ENCODE measurements at places on chromosomes 13 and 19. TPM values are rescaled to one million over a fixed set of nuclear protein-coding genes. Genes with fewer than 3 reads are reported as not detected.

DNA sequence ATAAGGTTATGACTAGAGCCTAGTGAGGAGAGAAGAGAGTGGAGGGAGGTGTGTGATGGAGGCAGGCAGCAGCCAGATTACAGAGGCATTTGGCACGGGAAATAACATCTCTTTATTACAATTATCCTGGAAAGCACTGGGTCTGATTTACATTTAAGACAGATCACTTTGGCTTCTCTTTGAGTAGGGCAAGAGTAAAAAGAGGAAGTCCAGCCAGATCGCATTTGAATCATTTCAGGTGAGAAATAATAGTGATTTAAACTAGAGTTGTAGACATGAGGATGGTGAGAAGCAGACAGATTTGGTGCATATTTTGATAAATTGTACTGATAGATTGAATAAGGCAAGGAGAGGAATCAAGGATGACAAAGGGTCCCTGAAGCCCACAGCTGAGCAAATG, 9.6 kb upstream of the SACS start:
- no peaks in the 10 kb centered on the region for H3K36me3 ChIP-seq
- H3K27me3 ChIP-seq = no peaks in the 10 kb centered on the region
- H3K4me1 ChIP-seq = peaks cover 9% of the 10 kb centered on the region
- H3K27ac ChIP-seq = no peak overlapping the region
- no peak overlapping the region for H3K4me3 ChIP-seq

Gene EFNA2
- total RNA-seq = not detected

DNA sequence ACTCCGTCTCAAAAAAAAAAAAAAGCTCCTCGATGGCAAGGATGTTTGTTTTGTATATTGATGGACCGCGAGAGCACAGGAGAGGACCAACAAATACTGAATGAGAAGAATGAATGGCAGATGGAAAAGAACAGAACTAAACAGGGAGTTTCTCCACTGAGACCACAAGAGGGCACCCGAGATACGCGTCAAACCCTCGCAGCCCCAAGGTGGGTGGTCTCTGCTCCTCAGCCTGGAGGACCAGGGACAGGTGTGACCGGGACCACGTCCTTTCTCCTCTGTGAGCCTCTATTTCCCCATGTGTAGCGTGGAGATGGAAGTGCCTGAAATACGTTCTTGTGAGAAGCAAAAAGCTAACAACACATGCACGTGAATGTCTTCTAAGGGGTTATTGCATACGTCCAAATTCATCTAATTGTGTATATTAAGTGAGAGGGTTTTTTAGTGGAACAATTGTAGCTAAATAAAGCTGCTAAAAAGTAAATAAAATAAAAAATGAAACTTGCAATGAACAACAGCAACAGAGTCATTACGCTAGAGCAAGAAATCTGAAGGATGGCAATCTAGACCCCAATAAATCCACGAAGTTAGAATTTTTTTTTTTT, 8.3 kb upstream of the CDC42EP5 start:
- H3K27me3 ChIP-seq = peaks cover 8% of the 10 kb centered on the region
- no peak overlapping the region for H3K4me3 ChIP-seq
- H3K4me1 ChIP-seq = no peaks in the 10 kb centered on the region
- no peak for DNase-seq
- no peak overlapping the region for H3K27ac ChIP-seq
- H3K36me3 ChIP-seq = no peaks in the 10 kb centered on the region

- no peaks in the 10 kb centered on the region for H3K27me3 ChIP-seq
- no peak for DNase-seq
- H3K4me1 ChIP-seq = peaks cover 7% of the 10 kb centered on the region
- no peak overlapping the region for H3K4me3 ChIP-seq
- peaks cover 64% of the 10 kb centered on the region for H3K36me3 ChIP-seq
Measured at GRCh38 chr19:10776900-10777650, 58.9 kb downstream of the TMED1 start.

- no peaks in the 10 kb centered on the region for H3K36me3 ChIP-seq
- H3K27ac ChIP-seq = peak overlapping the region; percentile 95
- peak overlapping the region; percentile 84 for H3K4me3 ChIP-seq
- DNase-seq = no peak
- peaks cover 5% of the 10 kb centered on the region for H3K27me3 ChIP-seq
- H3K4me1 ChIP-seq = peaks cover 9% of the 10 kb centered on the region
Measured at GRCh38 chr19:51690454-51691073, 2.6 kb upstream of the SPACA6 start.

Gene ZNF20
- not detected for total RNA-seq

Gene ARHGAP45
- total RNA-seq = 2.6 TPM

DNA sequence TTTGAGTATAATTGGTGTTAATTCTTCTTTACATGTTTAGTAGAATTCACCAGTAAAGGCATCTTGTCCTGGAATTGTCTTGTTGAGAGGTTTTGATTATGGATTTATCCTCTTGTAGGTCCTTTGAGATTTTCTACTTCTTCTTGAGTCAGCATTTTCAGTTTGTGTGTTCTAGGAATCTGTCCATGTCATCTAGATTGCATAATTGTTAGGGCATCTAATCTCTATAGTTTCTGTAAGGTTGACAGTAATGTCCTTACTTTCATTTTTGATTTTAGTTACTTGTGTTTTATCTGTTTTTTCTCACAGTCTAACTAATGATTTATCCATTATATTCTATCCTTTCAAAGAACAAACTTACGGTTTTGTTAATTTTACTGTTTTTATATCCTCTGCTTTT, 492.0 kb downstream of the FGF9 start:
- DNase-seq = no peak
- H3K4me1 ChIP-seq = no peaks in the 10 kb centered on the region
- H3K36me3 ChIP-seq = no peaks in the 10 kb centered on the region
- H3K27ac ChIP-seq = no peak overlapping the region
- no peak overlapping the region for H3K4me3 ChIP-seq
- H3K27me3 ChIP-seq = no peaks in the 10 kb centered on the region

Gene CERS1
- total RNA-seq = 6.9 TPM

DNA sequence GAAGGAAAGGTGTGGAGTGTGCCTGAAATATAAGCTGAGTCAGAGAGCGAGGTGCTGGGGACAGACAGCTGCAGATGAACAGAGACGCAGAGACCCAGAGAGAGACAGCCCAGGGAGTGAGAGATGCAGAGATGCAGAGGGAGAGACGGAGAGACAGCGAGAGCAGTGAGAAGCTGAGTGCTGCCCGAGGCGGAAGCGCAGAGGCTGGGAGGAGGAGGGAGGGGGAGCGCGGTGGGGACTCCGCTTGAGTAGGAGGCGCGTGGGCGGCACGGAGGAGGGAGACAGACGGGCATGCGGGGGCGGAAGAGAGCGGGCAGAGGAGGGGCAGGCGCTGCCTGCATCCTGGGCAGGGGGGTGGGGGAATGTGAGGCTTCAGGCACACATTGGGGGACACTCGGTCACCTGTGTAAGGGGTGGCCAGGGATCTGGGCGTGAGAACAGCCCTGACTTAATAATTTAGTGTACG, 25.7 kb downstream of the SLC8A2 start:
- no peak for DNase-seq
- no peak overlapping the region for H3K4me3 ChIP-seq
- H3K27ac ChIP-seq = no peak overlapping the region
- H3K36me3 ChIP-seq = no peaks in the 10 kb centered on the region
- H3K27me3 ChIP-seq = peaks cover 88% of the 10 kb centered on the region

- no peaks in the 10 kb centered on the region for H3K4me1 ChIP-seq
- no peaks in the 10 kb centered on the region for H3K27me3 ChIP-seq
- H3K27ac ChIP-seq = no peak overlapping the region
- no peak overlapping the region for H3K4me3 ChIP-seq
Measured at GRCh38 chr13:49436890-49437289, 7.0 kb downstream of the CAB39L start.

- no peak for DNase-seq
- H3K4me3 ChIP-seq = no peak overlapping the region
- no peak overlapping the region for H3K27ac ChIP-seq
- no peaks in the 10 kb centered on the region for H3K27me3 ChIP-seq
- no peaks in the 10 kb centered on the region for H3K4me1 ChIP-seq
Measured at GRCh38 chr13:105961438-105961837, 574.0 kb downstream of the EFNB2 start.

GRCh38 chr13:68160466-68160865, 930.3 kb upstream of the PCDH9 start:
- H3K27me3 ChIP-seq = no peaks in the 10 kb centered on the region
- no peak overlapping the region for H3K27ac ChIP-seq
- no peaks in the 10 kb centered on the region for H3K4me1 ChIP-seq
- no peak overlapping the region for H3K4me3 ChIP-seq
- DNase-seq = no peak

Gene SERP2
- 1.7 TPM for total RNA-seq

GRCh38 chr13:60787083-60787482, 390.1 kb downstream of the TDRD3 start:
- H3K4me1 ChIP-seq = no peaks in the 10 kb centered on the region
- H3K27me3 ChIP-seq = no peaks in the 10 kb centered on the region
- no peak for DNase-seq
- H3K27ac ChIP-seq = no peak overlapping the region
- H3K36me3 ChIP-seq = no peaks in the 10 kb centered on the region
- no peak overlapping the region for H3K4me3 ChIP-seq

DNA sequence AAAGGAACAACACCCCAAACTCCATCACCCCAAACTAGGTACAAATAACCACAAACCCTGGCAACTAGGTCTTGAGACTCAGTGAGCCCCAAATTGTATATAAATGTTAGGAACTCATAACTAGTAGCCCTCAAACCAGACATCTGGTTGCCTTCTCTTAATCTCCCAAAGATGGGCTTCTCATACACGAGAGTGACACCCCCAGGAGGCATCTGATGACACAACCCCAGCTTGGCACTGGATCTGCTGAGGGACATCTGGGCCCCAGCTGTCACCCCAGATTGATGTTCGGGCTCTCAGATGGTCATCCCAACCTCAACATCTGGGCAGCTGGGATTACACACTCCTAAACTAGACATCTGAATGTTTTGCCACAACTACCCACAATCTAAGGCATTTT, 14.8 kb downstream of the RABAC1 start:
- no peaks in the 10 kb centered on the region for H3K4me1 ChIP-seq
- peaks cover 24% of the 10 kb centered on the region for H3K27me3 ChIP-seq
- no peak overlapping the region for H3K4me3 ChIP-seq
- DNase-seq = no peak
- H3K36me3 ChIP-seq = no peaks in the 10 kb centered on the region

DNA sequence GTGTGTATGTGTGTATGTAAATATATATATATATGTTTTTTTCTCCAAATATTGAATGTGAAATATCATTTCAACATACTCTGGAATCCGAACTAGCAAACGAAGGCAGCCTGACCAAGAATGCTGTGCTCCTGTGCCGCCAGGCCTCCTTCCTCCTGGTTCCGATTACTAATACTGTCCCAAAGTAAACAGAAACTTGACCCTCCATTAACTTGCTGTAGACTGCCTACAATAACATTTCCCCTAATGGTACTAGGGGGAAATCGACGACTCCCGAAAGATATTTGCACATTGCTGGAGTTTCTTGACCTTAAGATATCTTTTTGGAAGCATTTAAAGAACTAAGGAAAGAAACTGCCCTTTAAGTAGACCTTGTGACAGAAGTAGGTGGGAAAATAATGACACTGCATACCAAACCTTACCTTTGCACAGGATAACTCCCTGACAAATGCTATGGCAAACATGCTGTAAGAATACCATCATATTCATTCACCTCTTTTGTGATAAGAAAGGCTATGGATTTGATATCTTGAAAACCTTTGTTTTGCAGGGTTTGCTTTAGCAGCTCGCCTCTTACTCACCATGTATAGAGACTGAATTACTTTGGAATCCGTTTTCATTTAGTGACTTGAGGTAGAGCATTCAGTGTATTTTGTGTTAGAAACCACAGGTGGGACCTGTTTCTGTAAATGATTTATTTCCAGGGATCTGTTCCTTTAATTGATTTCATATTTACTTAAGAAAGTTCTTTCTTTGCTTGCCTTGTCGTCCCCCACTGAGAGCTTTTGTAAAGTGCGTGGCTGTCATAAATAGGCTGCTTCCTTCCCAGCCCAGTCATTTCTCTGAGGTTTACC, 80.1 kb downstream of the KLF5 start:
- H3K27ac ChIP-seq = no peak overlapping the region
- H3K36me3 ChIP-seq = no peaks in the 10 kb centered on the region
- H3K4me1 ChIP-seq = no peaks in the 10 kb centered on the region
- DNase-seq = no peak

- H3K4me3 ChIP-seq = no peak overlapping the region
- H3K4me1 ChIP-seq = no peaks in the 10 kb centered on the region
- no peak for DNase-seq
- H3K27ac ChIP-seq = no peak overlapping the region
Measured at GRCh38 chr13:82947683-82948082, 934.6 kb downstream of the SLITRK1 start.

Gene CCL25
- total RNA-seq = not detected

DNA sequence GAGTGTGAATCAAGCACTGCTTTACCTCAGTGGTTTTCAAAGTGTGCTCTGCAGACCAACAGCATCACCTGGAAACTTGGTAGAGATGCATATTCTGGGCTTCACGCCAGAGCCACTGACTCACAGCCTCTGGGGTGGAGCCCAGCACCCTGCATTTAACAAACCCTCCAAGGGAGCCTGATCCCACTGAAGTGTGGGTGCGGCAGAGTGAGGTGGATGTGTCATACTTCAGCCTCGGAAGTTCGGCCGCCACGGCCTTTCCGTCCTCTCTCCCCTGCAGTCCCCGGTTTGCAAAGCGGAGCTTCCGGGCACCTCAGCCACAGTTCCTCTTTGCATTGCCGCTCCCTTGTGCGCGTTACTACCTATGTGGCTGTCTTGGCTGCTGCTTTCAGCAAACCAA, 33.3 kb upstream of the MICU2 start:
- no peaks in the 10 kb centered on the region for H3K27me3 ChIP-seq
- H3K4me1 ChIP-seq = no peaks in the 10 kb centered on the region
- no peak for DNase-seq
- no peaks in the 10 kb centered on the region for H3K36me3 ChIP-seq
- no peak overlapping the region for H3K4me3 ChIP-seq

- H3K36me3 ChIP-seq = no peaks in the 10 kb centered on the region
- H3K27ac ChIP-seq = no peak overlapping the region
- H3K4me1 ChIP-seq = peaks cover 6% of the 10 kb centered on the region
- no peak for DNase-seq
- no peak overlapping the region for H3K4me3 ChIP-seq
Measured at GRCh38 chr19:2607712-2608601, 94.5 kb downstream of the GNG7 start.

DNA sequence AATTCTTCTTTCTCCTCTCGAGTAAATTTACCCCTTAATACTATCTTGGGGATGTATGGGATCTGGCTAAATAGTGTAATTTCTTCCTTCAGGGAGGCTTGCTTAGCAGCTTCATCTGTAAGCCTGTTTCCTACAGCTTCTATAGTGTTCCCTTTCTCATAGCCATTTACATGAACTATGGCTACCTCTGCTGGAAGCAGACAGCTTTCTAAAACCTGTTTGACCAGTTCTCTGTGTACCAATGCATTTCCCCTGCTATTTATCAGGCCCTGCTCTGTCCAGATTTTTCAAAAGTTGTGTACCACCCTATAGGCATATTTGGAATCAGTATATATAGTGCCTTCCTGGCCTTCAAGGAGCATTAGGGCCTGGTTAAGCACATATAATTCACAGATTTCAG, 113.6 kb upstream of the PCDH9 start:
- H3K27me3 ChIP-seq = no peaks in the 10 kb centered on the region
- H3K4me1 ChIP-seq = no peaks in the 10 kb centered on the region
- H3K36me3 ChIP-seq = no peaks in the 10 kb centered on the region

GRCh38 chr19:31275068-31275334, 74.2 kb downstream of the TSHZ3 start:
- no peaks in the 10 kb centered on the region for H3K36me3 ChIP-seq
- no peak overlapping the region for H3K4me3 ChIP-seq
- H3K27ac ChIP-seq = no peak overlapping the region
- no peaks in the 10 kb centered on the region for H3K27me3 ChIP-seq
- no peaks in the 10 kb centered on the region for H3K4me1 ChIP-seq
- DNase-seq = no peak

Gene OR7G1
- not detected for total RNA-seq

Gene TRPM4
- 11.2 TPM for total RNA-seq
